NCI-H1105 (cell line): ENCODE measurements at places on chromosomes 7 and 10.

DNA sequence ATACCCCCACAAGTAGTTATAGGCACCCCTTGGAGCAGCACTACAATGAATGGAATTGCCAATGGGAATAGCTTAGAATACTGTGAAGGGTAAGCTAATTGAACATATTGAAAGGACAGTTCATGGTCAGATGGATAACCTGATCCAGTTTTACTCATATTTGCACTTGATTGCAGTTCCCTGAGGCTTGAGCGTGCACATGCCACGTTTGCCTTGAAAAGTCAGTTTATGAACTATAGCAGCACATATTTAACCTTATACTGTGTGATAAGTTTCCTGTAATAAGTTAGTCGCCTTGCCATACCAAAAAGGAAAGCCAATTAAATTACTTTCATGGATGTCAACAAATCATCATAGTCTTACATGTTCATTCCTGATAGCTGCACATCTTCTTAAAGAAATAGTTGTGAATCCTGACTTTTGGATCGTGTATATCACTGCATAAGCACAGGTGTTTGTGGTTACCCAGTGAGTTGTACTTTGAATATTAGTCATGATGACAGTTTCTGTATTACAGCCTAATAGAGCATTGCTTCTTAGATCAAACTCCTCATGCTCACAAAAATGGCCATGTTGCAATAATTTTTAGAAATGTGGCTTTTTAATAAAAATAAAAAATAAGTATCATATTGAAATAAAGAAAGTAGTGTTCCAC is 21.6 kb downstream of the DNTT start:
- DNase-seq, result no peak

GRCh38 chr10:35336084-35336831 is at the start of gene CCNY:
Gene CCNY (plus strand): TSS chr10:35336509. CDS start chr10:35337054, 545 bp downstream.
- peak; percentile 14 for DNase-seq

DNA sequence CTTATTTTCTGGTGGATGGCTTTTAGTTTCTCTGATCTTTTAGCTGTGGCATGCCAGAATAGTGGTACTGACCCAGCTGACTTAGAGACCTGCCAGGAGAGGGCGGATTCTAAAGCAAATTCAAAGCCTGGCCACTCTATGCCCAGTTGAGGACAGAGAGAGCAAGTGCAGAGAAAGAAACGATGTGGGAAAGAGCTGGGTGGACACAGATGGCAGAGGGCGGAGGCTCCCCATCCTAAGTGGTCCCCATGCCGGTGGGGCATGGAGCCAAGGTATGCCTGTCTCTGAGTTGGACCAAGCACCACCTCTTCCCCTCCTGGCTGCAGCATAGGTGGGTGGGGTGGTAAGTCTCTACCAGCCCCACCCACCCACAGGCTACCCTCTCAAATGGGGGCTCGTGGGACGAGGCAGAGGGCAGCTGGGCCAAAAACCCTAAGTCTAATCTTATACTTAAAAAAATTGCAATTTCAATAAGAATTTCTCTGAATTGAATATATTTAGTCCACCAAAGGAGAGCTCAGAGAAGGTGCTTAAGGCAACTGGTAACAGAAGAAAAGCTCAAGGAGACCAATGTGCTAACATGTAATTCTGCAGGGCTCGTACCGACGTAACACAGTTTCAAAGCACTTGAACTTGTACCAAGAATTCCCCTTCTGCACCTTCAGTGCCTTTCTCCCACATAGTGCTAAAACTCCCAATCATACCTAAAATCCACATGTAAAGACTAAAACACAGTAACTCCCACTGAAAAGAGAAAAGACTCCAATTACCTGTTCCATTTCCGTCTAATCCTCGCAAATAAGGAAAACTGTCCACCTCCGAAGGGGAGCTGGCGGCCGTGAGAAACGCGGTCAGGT is 85.7 kb upstream of the NMT2 start:
- no peak for DNase-seq

DNA sequence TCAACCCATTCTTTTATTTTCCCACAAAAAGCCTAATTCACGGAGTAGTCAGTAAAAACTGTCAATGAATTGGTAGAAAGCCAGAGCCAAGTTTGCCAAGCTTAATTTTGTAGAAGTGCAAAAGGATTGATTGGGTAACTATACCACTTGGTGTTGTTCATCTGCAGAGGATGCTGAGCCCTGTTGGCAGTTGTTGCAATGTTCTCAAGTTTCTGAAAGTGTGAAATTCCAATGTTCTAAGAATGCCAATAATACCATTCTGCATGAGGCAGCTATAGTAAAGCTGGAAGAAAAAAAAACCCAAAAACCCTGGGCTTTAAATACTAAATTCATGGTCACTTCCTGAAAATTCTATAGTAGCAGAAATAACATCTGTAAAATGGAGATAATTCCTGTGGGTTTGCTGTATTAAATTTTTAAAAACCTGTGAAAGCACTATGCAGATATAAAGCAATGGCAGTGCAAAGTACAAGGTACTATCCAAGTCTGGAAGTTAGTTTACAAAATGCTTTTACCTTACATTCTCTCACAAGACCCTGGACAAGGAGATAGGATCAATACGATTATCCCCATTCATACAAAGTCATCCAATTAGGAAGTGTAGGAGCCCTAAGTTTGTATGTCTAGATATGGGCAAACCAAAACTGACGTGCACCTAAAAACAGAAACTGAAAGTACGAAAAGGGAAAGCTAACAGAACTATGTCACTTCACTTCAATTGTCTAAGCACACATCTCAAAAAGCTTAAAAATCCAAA is 6.0 kb upstream of the PON1 start:
- DNase-seq, result no peak

GRCh38 chr7:129089521-129090212 is 34.8 kb upstream of the TNPO3 start:
- no peak for DNase-seq

DNA sequence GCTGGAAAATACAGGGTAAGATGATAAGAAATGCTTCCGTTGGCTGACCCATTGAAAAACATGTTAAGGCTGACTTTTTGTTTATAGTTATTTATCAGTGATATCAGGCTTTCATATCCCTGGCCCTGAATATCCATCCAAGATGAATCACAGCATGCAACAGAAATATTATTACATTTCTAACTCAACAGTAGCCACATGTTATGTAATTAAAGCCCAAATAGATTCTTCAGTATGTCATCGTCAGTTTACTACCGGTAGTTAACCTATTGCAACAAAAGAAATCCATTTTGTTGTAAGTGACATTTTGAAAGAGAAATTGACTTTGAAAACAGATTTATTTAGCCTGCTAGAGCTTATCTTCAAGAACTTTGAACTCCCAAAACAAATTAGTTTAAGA is 354.1 kb upstream of the CELF2 start:
- no peak for DNase-seq

DNA sequence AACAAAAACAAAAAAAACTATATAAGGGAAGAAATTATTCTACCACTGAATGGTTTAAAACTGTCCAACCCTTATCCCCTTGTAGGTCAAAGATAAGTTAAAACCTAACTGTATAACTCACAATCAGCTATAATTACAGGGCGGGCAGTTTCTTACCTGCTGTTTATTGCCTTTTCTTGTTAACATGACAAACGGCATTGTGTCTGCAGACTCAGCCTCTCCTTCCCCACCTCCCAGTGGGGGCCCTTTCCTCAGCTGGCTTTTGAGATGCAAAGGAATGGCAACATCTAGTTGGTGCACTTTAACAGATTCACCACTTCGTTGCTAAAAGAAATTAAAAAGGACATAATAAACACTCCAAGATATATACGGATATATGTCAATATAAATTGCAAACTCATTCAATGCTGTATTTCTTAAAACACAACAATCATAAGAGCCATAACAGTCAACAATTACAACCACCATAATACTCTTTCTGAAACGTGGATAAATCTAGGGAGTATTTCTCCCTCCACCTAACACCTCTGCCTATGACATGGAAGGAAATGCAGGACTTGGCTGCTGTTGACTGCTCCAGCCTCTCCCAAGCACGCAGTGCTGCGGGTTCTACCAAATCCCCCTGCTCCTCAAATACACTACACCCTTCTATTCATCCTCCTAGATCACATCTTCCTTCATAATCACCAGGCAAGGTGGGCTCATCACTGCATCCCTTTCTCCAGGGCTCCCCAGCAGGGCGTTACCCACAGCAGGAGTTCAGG is 106.0 kb downstream of the UPF2 start:
- no peak for DNase-seq

DNA sequence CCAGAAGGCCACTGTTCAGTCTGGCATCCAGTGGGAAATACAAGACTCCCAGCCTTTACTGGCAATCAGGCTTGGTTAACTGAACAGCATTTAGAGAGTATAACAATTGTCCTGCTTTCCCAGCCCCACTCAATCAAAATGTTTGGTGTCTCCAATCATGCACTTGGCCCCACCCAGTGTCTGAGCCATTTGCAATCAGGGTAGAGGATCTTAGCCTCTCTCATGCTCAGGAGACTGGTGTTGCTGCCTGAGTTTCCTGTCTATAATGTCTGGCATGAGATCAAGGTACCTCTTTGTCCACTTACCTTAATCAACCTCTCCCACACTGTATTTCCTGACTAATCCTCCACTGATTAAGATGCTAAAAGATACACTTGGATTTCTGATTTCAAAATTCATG is 290.2 kb upstream of the GHITM start:
- no peak for DNase-seq

- DNase-seq, result no peak
Measured at GRCh38 chr7:115145512-115145911, 223.6 kb downstream of the MDFIC start.

DNA sequence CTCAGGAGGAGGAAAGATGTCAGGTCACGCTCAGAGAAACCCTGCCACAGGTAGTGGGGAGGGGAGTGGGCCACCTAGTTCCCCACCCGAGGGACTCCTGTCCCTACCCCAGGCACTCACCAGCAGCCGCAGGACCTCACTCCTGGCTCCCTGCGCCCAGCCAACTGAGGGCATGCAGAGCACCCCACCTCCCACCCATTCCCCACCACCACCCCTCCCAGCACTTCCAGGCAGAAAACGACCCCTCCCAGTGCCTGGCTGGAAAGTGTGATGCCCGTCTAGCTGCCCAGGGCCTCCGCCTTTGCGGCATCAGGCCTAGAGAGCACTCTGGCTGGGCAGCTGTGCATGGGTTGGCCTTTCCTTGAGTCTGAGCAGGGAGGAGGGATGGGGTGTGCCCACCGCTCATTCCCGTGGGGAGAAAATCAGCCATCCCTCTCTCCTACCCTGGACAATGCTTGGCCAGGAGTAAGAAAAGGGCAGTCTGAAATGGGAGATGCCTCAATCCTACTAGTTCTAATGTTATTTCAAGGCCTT is 1.3 kb downstream of the C10orf105 start:
- DNase-seq, result no peak

DNA sequence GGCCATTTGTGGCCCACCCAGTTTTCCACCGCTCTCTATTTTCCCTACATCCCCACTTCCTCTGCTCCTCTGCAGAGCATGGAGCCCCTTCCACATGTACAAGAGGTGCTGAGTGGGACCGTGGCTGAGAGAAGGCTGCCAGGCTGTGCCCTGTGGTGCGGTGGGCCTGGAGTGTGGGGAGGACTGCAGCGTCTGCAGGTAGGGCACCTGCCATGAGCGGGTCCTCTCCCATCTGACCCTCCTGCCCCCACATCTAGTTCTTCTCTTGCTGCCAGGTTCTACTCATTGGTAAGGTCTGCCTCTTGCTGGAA is 145.6 kb upstream of the FAM20C start:
- no peak for DNase-seq

- DNase-seq, result no peak
Measured at GRCh38 chr10:3067859-3068179, 471 bp downstream of the PFKP start.

DNA sequence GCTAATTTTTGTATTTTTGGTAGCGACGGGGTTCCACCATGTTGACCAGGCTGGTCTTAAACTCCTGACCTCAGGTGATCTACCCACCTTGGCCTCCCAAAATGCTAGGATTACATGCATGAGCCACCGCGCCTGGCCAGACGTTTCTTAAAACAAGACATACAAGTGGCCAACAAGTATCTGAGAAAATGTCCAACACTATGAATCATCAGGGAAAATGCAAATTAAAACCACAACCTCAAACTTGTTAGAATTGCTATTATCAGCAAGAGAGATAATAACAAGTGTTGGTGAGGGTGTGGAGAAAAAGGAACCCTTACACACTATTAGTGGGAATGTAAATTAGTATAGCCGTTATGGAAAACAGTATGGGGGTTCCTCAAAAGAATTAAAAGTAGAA is 148.6 kb downstream of the SUGCT start:
- no peak for DNase-seq

- no peak for DNase-seq
Measured at GRCh38 chr10:77041636-77042258, 595.9 kb downstream of the KCNMA1 start.

- no peak for DNase-seq
Measured at GRCh38 chr10:102200751-102201640, 25.1 kb upstream of the ELOVL3 start.

- DNase-seq, result peak; percentile 26
Measured at GRCh38 chr10:101354328-101355071, 535 bp downstream of the BTRC start.

DNA sequence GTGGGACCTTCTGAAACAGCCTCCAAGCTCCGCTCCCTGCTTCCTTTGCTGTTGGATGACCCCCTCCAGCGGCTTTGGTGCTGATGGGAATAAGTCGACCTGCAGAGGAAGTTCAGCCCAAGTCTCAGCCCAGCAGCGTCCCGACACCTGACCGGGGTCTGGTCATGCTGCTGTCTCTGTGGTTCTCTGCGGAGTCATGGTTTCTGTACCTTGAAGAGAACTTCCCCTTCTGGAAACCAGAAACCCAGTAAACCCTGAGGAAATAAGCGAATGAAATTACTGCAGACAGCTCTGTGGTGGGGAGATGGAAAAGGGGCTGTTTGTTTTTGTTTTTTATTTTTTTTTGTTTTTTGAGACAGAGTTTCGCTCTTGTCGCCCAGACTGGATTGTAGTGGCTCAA is 18.3 kb upstream of the ZNF12 start:
- DNase-seq, result no peak

DNA sequence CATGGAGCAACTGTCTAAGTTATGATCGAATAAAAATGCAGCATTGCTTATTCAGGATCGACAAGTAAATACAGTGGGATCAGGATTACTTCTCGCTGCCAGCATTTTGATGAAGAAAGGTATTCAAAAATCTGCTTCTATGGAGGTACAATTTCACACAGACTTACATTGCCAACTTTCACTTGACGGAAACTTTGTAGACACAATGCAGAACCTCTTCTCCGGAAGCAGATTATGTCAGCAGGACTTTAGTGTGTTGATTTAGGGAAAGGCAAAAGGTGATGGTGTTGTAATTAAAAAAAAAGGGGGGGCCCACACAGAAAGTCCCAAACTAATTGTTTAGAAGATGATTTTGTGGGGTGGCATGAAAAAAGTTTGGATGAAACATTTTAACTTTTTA is 462.4 kb upstream of the KLF6 start:
- DNase-seq, result no peak

GRCh38 chr10:103799341-103799740 is 56.0 kb downstream of the SH3PXD2A start:
- no peak for DNase-seq

GRCh38 chr7:27677912-27678612 is 15.4 kb upstream of the HIBADH start:
- no peak for DNase-seq

GRCh38 chr10:123517901-123518300 is 148.3 kb upstream of the GPR26 start:
- DNase-seq, result no peak
